ENCODE measurements at places on chromosomes 3 and 15.

GRCh38 chr3:33119891-33120290 is 6.1 kb downstream of the CRTAP start:
- DNase-seq, result no peak

DNA sequence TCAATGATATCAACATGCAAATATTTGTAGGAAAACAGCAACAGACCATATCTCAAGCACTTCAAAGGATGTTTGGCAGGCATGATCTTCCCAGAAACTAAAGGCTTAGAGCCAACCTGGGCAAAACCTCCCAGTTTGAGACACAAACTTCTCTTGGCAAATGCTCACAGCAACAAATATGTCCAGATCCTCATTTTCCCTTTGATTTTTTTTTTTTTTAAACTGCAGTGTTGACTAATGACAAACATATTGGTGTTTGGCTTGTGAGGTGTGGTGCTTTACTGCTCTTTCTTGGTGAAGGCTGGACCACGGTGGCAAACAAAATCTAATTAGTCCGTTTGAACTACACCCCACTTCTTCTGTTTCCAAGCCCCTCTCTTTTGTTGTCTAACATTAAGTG is 87.2 kb downstream of the EBLN2 start:
- DNase-seq, result no peak

- no peak for DNase-seq
Measured at GRCh38 chr3:9078561-9079240, 115.4 kb upstream of the RAD18 start.

GRCh38 chr3:55746808-55747413 is 259.8 kb upstream of the WNT5A start:
- no peak for DNase-seq

GRCh38 chr15:79315623-79316328 is 4.9 kb downstream of the TMED3 start:
- DNase-seq, result no peak

DNA sequence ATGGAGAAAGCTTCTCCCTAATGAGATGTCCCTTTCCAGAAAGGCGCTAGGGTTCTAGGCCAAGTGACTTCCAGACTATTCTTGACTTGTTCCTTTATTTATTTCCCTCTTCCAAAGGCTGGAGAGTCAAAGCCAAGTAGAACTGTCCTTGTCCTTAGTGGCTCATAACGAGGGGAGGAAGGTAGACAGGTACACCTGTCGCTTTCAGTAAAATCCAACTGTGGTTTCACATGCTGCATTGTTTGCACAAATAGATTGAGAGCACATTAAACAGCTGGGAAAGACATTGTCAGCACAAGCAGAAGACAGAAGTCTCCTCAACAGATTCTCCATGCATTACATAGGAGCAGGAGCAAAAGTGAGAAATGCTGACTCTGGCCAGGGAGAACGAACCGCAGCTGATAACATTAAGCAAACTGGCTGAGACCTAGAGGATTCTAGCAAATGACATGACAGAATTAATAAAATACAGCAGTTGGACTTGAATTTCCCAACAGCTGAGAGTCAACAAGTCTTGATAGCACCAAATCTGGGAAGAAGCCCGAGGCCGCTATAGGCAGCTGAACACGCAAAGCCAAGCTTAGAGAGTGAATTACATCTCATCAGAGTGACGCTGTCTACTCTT is 227.7 kb downstream of the TLE3 start:
- no peak for DNase-seq

- no peak for DNase-seq
Measured at GRCh38 chr15:94761574-94761973, 530.2 kb downstream of the MCTP2 start.

DNA sequence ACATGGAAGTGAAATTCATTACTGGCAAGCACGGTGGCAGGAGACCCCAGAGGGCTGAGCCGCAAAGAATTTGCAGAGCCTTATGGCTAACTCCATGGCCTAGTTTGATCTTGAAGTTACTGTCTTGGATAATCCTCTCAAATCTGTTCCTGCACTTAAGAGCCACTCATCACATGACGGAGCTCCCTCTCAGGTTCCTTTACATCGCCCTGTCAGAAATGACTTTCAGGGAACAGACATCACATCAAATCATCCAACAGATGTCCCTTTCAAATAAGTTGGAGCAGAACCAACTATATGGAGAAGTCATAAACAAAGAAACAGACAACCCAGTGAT is 328.8 kb upstream of the THBS1 start:
- no peak for DNase-seq

DNA sequence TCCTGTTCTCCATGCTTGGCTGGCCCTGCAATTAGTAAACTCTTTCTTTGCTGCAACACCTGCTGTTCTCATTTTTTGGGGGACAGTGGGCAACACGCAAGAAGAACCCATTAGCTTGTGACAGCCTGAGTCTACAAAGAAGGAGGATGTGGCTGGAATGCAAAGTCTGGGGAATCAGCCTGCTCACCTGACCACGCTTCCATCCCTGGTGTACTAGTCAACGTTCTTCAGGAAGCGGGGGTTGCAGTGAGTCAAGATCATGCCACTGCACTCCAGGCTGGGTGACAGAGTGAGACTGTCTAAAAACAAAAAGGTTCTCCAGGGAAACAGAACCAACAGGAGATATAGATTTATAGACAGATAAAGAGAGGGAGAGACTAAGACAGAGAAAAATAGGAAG is 27.7 kb upstream of the KBTBD12 start:
- DNase-seq, result peak; percentile 84

DNA sequence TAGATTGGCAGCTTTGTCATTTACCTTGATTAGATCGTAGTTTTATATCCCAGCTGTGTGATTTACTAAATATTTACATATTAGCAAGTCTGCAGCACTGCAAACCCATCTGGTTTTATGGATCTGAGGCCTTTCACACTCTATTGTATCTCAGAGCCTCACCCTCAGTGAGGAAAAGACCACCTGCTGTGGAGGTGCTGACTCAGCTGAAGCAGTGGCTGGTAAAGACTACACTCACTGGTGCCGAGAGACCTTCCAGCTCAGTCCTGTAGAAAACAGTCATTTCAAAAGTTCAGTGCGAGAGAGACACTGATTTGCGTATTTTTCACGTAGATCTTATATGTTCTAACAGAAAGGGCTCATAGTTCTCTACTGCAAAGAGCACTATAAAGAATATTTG is 307.8 kb upstream of the TPM1 start:
- DNase-seq, result no peak

DNA sequence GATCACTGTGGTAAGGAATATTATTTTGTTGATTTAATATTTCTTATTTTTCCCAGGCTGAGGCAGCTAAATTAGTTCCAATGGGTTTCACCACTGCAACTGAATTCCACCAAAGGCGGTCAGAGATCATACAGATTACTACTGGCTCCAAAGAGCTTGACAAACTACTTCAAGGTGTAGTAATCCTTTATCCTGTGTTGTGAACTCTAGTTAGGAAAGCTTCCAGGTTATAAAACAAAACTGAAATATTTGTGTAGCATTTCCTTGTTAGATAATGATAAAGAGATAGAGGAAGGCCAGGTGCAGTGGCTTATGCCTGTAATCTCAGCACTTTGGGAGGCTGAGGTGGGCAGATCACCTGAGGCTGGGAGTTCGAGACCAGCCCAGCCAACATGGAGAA is 11.1 kb downstream of the RAD51 start:
- DNase-seq, result no peak

- DNase-seq, result no peak
Measured at GRCh38 chr3:70980646-70981170, 602.8 kb downstream of the FOXP1 start.

Data from NCI-H1105 (cell line).